ENCODE measurements at places on chromosomes 7 and 10.

DNA sequence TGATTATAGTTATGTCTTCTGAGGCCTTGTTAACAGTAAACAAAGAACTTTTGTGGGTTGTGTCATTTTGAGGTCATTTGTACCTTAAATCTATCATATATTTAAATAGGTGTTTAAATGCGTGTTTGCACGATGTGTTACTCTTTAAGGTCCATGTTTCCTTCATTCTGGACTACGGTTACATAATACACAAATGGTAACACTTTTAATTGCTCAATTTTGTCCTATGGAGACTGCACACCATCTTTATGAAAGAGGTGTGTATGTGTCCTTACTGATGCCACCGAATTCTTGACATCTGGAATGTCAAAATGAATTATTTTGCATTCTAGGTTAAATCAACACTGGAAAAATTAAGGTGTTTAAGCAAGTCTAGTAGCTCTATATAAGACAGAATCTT lies 1.7 kb downstream of the PALS2 start:
- no peak for DNase-seq

DNA sequence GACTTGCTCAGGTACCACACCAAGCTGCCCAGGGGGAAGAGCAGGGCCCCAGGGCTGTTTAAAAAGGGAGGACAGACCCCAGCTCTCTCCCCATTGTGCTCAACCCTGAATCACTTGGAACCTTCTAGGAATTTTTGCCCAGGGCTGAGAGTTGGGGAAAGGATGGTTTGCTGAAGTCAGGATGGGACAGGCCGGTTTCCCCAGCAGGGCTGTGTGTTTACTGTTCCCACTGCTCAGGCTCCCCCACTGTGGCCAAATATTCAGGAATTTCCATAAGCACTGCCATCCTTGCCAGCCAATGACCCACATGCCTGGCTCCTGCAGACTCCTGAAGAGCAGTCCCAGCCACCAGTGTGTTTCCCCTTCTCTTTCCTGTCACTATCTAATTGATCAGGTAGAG lies 120.7 kb downstream of the WDFY4 start:
- no peak for DNase-seq

DNA sequence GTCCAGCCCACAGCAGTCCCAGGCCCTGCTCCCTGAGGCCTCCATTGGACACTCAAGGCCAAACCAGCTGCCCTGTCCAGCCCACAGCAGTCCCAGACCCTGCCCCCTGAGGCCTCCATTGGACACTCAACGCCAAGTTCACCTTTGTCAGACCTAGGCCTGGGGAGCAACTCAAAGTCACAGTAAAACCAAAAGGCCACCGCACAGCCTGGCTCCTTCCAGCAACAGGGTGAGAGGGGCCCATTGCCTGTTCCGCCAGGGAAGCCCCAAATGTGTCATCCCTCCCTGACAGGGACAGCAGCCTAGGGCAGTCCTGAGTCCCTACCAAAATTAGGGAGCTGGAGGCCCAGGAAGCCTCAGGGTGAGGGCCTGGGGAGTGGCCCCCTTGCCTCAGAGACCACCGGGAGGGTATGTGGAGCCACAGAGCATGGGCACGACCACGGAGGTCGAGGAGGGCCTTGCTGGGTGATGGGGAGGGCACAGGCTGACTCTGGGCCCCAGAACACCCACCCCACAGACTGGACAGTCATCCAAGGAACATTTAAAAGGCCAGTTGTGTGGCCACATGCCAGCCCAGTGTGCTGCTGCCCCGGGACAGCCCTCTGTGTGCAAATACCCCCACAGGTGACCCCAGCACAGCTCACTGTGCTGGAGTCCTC lies 66.5 kb upstream of the PPP2R2D start:
- no peak for DNase-seq

DNA sequence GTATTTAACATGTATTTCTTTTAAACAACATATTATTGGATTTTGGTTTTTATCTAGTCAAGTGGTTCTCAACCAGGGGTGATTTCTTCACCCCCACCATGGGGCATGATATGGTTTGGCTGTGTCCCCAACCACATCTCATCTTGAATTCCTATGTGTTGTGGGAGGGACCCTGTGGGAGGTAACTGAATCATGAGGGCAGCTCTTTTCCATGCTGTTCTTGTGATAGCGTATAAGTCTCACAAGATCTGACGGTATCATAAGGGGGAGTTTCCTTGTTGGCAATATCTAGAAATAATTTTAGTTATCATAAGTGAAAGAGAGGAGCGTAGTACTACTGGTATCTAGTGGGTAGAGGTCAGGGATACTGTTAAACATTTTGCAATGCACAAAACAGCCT lies 37.6 kb downstream of the TMEM168 start:
- no peak for DNase-seq

DNA sequence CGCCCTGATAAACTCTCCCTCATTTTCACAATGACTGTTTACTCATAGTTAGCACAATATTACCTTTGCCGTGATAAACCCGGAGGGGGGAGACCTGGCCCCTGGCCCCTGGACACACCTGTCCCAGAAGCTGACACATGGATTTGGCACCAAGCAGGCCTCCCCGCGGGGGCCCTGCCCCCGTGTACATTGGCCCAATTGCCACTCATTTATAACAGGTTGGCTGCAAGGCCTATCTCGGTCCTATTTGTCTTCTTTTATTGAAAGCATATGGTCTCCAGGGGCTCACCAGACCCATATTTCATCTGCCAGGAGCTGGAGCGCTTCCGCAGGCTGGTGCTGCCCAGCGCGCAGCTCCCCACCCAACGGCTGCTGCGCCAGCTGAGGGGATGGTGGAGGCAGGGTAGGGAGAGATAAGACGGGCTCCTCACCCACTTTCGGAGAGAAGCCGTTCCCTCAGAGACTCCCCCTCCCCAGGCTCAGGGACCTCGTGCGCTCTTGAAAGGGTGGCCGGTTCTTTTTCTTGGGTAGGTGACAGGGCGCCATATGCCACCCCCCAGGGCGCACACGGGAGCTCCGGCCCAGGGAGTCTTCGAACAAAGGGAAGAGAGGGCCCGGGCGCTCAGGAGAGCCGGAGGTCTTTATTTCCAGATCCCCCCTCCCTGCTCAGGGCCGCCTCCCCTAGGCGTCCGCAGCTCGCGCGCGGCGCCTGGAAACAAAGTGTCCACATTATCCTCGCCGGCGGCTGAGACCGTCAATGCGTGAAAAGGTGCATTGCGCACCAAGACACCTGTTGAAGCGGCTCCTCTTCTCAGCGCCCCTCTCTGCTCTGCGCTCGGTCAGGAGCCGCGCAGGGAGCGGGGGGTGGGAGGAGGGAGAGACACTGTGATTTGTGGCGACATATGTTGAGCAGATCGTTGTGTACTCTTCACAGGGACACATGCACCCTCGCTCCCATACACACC lies 4.3 kb upstream of the NEUROG3 start:
- DNase-seq = no peak

DNA sequence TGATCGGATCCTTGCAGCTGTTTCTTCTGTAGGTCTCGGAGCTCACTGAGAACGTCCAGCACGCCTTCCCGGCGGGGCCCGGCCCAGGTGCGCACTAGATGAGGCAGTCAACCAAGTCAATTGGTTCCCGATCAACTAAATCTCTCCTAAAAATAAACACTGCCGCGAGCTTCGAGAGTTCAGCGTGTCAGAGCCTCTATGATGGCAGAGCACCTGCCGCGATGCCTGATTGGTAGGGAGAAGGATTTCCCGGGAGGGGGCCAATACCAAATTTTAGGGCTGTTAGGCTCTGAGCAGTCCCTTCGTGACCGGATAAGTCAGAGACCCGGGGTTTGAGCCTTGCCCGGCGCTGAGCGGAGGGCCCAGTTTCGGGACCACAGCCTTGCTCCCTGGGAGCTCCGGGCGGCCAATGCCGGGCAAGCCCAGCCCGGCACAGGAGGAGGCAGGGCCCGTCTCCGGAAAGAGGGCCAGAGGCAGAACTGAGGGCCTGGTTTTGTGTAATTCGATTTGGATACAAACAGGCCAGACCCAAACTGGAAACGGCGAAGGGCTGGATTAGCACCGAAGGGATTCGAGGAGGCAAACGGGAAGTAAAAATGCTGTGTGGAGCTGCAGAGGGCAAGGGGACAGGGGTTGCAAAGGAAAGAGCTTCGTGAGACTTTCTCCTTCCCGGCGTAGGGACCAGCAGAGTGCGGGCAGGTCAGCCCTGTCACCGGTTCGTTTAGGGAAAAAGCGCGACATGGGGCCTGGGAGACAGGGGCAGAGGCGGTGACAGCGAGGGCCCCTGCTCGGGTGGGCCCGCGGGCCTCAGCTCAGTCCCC lies 569 bp downstream of the SLC26A5 start:
- no peak for DNase-seq

DNA sequence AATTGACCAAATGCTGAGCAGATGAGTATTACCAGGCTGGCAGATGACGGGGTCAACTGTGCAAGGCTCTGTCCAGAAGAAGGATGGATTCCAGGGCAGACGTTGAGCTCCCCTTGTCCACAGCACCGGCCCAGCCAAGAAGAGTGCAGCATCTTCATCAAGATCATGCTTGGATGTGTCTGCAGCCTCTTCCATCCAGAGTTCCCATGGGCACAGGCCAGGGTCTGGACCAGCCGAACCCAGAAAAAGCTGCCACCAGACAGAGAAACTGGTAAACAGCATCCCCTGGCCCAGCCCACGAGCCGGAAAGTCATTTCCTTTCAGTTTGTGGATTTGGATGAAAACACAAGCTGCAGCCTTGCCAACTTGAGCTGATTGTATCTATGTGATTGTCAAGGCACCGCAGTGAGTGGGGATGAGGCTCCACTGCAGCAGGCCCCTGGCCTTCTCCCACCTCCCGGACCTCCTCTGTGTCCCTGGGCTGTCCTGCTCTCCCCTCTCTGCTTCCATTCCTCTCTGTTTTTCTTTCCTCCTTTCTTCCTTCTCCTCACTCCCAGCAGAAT lies 321.8 kb downstream of the TCERG1L start:
- no peak for DNase-seq

DNA sequence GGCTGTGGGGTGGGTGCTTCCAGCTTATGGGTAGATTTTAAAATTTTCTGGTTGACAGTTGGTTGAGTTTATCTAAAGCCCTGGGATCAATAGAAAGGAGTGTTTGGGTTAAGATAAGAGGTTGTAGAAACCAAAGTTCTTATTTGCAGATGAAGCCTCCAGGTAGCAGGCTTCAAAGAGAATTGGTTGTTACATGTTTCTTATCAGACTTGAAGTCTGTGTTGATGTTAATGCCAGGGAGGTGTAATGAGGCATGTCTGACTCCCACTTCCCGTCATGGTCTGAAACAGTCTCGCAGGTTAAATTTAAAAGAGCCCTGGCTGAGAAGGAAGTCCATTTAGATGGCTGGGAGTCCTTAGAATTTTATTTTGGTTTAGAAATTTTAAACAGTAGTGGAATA lies 165.2 kb upstream of the TMEM72 start:
- DNase-seq = no peak

DNA sequence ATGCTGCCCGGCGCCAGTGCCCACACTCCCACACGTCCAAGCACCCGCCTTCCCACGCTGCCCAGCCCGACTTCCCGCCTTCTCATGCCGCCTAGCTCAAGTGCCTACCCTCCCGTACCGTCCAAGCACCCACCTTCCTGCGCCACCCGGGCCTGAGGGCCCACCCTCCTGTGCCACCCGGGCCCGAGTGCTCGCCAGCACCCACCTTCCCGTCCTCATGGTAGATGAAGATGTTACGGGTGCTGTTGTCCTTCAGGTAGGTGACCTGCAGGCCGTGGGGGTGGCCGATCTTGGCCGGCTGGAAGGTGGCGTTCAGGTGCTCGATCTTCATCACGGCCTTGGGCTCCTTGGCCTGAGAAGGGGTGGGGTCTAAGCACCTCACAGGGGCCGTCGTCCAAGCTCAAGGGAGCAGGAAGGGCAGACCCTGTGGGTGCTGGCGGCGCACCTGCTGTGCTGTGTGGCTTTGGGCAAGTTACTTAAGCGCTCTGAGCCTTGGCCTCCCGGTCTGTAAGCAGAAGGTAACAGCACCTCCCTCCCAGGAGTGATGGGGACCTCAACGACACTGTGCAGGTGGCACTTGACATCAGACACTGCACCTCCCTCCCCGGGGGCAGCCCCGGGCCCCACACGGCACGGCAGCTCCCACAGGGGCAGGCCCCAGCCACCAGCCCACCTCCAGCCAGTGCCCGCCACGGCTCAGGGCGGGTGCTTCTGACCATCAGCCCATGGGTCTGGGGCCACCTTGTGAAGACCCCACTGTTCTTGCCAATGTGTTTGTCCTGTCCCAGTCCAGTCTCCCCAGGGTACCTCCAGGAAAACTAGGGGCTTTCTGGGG lies 27.8 kb downstream of the GET4 start:
- no peak for DNase-seq

- DNase-seq = no peak
These were observed 18.2 kb downstream of the CALML5 start for GRCh38 chr10:5481121-5481520.

- no peak for DNase-seq
These were observed 32.1 kb downstream of the TMEM60 start for GRCh38 chr7:77765906-77766800.

GRCh38 chr7:37445064-37445723 lies 3.5 kb downstream of the ELMO1 start:
- DNase-seq = no peak

DNA sequence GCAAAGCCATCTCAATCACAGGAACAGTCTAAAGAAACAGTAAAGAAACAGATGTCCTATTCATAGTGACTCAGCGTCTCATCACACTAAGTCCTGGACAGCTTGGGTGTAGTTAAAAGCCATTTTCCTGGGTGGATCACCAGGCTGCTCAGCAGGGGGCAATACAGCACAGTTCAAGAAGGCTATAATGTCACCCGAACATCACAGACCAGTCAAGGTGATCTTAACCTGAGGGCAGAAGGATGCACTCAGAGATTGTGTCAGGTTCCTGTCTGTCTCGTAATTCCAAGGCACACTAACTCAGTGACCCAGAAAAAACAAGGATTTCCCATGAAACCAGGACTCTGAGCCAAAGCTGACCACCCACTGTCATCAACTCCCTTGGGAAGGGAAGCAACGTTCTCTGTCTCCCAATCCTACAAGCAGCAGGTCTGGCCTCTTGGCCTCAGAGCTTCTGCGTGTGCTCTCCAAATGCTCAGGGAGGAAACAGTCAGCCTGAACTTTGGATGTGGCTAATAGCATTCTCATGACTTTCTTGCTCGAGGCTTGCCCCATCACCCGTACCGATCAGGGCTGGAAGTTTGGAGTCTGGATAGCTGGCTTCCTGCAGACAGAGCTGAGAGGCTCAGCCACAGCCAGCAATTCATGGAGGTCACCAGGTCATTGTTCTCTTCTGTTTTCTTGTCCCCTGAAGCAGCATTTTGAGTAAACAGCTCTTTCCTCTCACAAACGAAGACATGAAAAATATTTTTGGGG lies 90.4 kb upstream of the FAM171A1 start:
- DNase-seq = no peak

GRCh38 chr10:72764151-72764550 lies 72.2 kb downstream of the MCU start:
- DNase-seq = no peak

DNA sequence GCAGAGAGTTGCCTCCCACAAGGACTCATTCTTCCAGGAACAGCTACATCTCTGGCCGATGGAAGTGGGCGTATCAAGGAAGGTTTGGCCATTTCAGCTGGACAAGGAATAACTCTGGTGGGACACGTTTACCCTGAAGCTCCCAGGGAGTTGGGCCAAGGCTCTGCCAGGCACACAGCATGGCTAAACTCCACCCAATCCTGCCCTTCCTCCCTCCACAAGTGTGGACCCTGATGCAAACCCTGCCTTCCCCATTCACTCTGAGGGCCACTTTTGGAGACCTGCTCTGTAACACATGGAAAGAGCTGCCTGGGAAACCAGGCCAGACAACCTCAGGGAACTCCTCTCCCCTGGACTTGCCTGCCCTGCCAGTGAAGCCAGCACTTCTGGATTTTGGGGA lies 407.8 kb upstream of the FOXK1 start:
- DNase-seq = no peak

- DNase-seq = peak; percentile 56
These were observed 21.1 kb downstream of the FAM53B start for GRCh38 chr10:124722798-124723783.
